ENCODE measurements at places on chromosomes 1 and 21.

GRCh38 chr1:227622739-227623475, 59.6 kb downstream of the ZNF678 start:
- DNase-seq, result no peak

DNA sequence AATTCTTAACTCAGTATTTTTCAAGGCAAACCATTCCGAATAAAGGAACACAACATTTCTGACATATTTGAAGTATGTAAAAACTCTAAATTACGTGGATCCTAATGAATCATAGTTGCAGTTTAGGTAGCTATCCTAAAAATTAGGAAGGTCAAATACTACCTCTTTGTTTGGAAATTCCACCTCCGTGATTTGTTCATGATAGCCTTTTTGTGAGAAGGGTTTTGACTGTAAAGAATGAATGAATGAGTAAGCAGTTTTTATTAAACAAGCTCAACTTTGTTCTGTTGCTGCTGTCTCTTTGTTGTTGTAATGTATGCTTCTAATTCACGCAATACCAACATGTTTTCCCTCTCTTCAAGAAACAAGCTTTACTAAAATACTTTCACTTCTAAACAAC, 840.4 kb downstream of the USP25 start:
- no peak for DNase-seq

GRCh38 chr1:29052100-29052499, 71.6 kb downstream of the TMEM200B start:
- DNase-seq, result no peak

DNA sequence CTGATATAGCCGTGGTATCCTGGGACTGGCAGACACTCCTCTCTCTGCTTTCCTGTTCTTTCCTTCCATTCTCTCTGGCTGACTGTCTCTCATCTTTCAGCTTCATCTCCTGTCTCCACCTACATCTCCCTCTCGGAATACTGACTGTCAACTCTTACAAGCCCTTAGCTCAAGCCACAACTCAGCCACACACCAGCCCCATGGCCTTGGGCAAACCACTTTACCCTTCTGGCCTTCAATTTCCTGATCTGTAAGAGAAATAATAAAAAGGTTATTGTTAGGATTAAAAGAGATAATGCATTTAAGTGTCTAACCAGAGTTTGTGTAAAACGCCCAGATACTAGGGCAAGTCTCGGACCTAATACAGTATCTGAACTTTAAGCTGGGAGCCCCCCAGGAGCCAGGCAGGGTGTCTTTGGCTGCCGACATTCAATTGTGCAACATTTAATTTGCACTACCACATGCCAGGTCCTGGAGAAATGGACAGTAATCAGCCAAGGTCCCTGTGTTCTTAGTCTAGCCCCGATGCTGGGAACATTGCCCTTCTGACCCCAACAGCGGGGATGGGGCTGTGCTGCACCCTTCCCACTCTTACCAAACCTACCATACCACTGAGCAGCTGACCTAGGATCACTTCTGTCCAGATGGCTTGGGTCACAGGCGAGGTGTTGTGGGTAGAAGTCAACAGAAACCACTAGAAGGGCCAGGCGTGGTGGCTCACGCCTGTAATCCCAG, 5.1 kb downstream of the ECHDC2 start:
- DNase-seq, result no peak

GRCh38 chr1:202036595-202037387, 26.4 kb downstream of the ELF3 start:
- no peak for DNase-seq

- no peak for DNase-seq
Observed at GRCh38 chr21:40846587-40847411, at the start of gene DSCAM. TSS of gene DSCAM (minus strand) at chr21:40847158. CDS start at chr21:40846661, 497 bp downstream.

DNA sequence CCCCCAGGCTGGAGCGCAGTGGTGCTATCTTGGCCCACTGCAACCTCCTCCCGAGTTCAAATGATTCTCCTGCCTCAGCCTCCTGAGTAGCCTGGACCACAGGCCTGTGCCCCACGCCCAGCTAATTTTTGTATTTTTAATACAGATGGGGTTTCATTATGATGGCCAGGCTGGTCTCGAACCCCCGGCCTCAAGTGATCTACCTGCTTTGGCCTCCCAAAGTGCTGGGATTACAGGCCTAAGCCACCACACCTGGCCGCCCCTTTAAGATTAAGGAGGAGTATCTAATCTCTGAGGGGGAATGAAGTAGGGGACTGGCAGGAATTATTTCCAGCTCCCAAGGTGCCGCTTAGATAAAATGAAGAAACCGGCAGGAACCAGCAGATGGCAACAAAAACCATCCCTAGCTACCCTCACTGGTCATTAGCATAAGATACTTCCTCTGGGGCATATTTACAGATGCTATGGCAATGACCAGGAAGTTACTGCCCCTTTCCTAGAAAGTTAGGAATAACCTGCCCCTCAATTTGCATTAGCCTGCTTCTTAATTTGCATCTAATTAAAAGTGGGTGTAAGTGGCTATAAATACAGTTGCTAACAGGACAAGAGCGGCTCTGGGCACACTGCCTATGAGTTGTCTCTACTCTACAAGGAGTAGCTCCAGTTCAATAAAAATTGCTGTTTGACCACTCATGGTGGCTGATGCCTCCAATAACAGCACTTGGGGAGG, 7.1 kb upstream of the NSUN4 start:
- DNase-seq, result no peak

- DNase-seq, result no peak
Observed at GRCh38 chr1:94917251-94917650, 9.7 kb downstream of the CNN3 start.

DNA sequence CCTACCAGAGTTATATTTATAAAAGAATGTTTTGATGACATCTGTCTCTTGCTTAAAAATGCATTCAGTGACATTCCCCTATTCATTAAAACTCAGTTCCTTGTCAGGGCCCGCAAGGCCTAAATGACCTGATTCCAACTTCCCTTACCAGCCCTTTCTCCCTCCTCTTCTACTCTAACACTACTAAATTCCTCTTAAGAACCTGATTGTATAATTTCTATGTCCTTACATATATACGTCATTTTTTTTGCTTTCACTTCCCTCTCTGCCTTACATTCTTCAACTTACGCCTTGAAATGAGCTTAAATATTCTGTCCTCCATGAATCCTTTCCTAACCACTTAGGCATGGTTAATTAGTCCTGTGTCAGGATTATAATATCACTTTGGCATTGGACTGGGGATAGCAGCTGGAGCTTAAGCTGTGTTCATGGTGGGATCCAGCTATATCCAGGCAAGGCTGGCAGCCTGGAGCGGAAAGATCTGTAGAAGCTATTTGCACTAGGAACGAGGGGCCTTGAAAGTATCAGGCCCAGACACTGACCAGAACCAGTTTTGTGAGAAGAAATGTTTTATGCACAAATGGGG, 360.2 kb upstream of the PTBP2 start:
- no peak for DNase-seq

GRCh38 chr1:34743775-34744174, 11.1 kb upstream of the GJB5 start:
- no peak for DNase-seq

- no peak for DNase-seq
Observed at GRCh38 chr21:41166884-41167283, 1.1 kb upstream of the BACE2 start.

DNA sequence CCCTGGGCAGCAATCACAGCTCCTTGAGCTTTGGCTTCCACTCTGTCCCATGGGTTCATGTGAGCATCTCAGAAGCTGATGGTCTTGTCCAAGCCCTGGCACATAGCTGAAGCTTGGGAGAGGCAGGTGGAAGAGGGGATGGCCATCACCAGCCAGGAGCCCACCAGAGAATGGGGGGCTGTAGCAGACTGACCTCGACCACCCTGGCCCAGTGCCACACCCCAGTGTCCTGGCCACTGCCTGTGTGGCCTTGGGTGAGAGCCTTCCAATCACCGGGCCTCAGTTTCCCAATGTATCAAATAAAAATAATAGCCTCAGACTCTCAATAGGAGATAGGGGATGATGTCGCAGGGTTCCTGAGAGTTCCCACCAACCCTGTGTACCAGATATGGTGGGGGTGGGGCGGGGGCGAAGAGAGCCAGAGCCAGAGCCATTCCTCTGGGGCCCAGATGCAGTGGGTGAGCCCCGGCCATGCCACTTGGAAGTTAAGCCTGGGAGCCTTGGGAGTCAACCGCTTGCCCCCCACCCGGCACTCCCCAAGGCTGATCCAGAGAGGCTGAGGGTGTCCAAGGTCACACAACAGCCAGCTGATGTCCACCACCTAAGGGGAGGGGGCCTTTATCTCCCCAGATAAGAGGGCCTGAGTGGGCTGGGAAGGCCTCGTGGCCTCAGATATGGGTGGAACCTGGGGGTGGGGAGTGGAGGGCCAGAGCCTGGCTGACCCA, 9.3 kb upstream of the EDN2 start:
- DNase-seq, result no peak

GRCh38 chr1:180262628-180263488, 32.8 kb downstream of the LHX4 start:
- no peak for DNase-seq

DNA sequence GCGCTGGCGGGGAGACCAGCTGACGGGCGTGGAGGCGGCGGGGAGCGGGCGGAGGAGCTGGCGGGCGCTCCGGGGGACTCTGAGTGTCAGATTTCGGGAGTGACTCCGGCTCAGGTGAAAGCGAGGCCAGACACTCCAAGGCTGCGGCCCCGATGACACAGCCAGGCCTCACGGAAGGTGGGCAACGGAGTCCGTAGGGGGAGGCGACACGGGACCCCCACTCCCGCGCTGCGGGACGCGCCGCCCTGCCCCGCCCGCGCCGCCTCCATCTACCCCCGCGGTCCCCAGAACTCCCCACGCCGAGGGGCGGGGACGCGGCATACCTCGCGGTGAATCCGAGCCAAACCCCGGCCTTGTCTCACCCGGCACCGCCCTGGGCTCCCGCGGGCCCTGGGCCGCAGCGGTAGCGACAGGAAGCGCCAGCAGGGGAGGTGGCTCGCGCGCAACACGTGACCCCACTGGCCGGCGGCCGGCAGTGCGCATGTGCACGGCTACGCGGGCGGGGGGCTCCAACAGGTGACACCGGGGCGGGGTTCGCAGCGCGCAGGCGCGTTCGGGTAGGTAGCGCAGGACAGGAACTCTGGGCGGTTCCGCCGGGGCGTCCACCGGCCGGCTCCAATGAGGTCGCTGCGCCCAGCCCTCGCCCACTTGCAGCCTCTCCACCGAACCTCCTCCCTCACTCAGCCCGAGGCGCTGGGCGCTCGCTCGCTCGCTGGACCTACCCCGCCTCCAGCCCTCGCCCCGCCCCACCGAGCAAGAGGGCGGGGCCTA, at the start of gene CC2D1B:
Gene CC2D1B, minus strand, starts transcription at position 460 of the 771 bp plus-strand sequence. CDS start 1,585 bp downstream, outside the sequence.
- DNase-seq, result peak; percentile 96
